ENCODE measurements at places on chromosomes 12 and 14. TPM values are rescaled to one million over a fixed set of nuclear protein-coding genes. Genes with fewer than 3 reads are reported as not detected.

Gene ASB2
- not detected for total RNA-seq

DNA sequence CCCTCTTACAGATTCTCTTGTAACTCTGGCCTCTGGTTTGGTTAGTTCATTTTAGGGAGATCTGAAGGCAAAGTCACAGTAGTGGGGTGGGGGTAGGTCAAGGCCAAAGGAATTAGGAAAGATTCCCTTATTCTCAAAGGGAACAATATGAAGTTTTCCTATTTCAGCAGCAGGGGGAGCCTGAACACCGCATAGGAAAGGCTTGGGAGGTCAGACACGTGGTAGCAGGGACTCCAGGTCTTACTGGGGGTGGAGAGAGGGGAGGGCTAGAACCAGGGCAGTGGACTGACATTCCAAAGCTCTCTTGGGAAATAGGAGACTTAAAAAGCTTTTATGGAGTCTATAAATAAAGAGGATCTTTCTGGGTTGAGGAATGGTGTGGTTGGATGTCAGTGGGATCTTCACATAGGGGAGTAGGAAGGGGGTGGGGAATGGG lies 1.3 kb downstream of the ZC3H10 start:
- peaks cover 43% of the 10 kb centered on the region for H3K4me1 ChIP-seq
- peak overlapping the region; percentile 95 for H3K4me3 ChIP-seq
- peaks cover 19% of the 10 kb centered on the region for H3K27me3 ChIP-seq
- H3K36me3 ChIP-seq = peaks cover 26% of the 10 kb centered on the region
- DNase-seq = peak; percentile 90

GRCh38 chr12:109764123-109764522 lies 50.5 kb downstream of the FAM222A start:
- DNase-seq = no peak
- H3K4me3 ChIP-seq = no peak overlapping the region
- no peaks in the 10 kb centered on the region for H3K4me1 ChIP-seq

DNA sequence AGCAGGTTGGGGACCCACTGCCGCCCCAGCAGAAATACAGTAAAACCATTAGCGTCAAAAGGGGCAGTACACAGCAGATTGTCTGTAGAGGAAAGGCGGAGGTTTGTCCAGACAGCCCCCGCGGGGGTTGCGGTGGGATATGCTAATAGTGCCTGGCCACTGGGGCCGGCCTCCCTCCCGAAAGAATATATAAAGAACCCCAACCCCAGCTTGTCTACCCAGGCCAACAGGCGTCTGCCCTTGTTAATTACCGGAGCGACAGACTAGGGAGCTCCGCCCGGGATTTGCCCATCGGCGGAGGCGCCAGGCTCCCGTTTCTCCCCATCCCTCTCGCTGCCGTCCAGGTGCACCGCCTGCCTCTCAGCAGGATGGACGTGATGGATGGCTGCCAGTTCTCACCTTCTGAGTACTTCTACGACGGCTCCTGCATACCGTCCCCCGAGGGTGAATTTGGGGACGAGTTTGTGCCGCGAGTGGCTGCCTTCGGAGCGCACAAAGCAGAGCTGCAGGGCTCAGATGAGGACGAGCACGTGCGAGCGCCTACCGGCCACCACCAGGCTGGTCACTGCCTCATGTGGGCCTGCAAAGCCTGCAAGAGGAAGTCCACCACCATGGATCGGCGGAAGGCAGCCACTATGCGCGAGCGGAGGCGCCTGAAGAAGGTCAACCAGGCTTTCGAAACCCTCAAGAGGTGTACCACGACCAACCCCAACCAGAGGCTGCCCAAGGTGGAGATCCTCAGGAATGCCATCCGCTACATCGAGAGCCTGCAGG lies at the start of gene MYF5:
Gene MYF5, plus strand, starts transcription at position 217 of the 774 bp plus-strand sequence. Its CDS starts 152 bp downstream, at position 369.
- no peak within 1 kb of the TSS for H3K27ac ChIP-seq
- peaks cover 7% of the 10 kb centered on the region for H3K27me3 ChIP-seq
- no peak for DNase-seq
- H3K4me3 ChIP-seq = no peak within 1 kb of the TSS
- H3K4me1 ChIP-seq = peaks cover 10% of the 10 kb centered on the region

DNA sequence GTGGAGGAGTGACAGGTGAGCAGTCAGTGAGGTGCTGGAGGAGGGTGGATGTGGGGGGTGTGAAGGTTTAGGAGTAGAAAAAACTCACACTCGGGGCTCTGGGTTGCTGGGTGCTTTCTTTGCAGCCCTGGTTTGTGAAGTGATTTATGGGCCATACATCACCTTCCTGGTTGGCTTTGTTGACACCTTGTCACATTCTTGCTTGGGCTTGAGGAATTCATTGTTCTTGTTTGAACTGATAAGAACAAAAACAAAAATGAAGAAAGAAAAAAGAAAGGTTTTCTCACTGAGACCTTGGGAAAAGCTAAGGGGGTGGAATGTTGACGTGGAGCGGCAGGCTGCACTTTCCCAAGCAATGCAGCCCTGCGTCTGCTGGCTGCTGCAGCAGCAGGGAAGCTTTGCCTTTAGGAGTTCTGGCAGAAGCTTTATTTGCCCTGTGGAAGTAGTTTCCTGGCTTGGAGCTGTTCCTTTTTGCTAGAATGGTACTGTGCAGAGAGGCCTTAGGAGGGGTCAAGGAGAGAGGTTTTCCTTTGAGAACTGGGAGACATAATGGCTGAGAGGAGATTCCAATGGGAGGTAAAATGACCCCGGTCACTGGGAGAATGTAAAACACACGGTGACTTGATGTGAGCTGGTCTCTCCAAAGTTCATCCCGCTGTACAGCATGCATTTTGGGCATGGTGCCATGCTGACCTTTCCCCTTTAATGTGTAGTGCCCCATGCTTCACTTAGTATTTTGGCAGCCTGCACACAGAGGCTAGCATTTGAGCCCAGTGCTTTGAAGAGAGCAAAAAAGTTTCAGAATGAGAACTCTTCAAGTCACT lies 52.8 kb downstream of the HMGA2 start:
- peak overlapping the region; percentile 86 for H3K27ac ChIP-seq
- H3K4me3 ChIP-seq = peak overlapping the region; percentile 59
- peaks cover 97% of the 10 kb centered on the region for H3K4me1 ChIP-seq
- H3K36me3 ChIP-seq = peaks cover 48% of the 10 kb centered on the region

Gene SLC5A8
- not detected for total RNA-seq

DNA sequence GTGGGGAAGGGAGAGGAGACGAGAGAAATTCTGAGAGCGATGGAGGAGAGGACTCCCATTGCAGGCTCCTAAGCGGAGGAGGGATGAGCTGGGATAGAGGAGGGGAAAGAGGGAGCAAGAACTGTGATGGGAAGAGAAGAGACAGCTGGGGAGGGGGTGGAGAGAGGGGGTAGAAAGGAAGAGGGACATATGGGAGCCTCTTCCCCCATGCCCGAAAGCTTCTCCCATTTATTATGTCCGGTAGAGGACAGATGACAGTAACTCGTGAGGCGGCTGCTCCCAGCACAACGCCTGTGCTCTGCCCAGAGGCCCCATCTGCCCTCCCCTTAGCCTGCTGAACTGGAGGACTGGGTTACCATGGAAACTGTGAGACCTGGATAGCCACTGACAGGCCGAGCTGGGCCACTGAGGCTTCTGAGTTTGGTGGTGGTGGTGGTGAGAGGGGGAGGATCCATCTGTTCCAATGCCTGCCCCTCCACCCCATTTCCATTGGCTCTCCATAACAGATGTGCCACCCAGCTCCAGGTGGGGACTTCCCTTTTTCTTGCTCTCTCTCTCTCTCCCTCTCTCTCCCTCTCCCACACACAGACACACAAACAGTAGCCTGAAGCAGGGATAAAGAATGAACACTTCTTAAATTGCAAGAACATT lies 8.3 kb downstream of the CPNE6 start:
- no peak overlapping the region for H3K4me3 ChIP-seq
- H3K27me3 ChIP-seq = peaks cover 37% of the 10 kb centered on the region
- H3K27ac ChIP-seq = no peak overlapping the region
- H3K36me3 ChIP-seq = no peaks in the 10 kb centered on the region

GRCh38 chr12:96514328-96514727 lies 25.0 kb downstream of the CFAP54 start:
- H3K4me3 ChIP-seq = no peak overlapping the region
- H3K27me3 ChIP-seq = peaks cover 3% of the 10 kb centered on the region
- DNase-seq = no peak
- no peak overlapping the region for H3K27ac ChIP-seq

Gene HVCN1
- total RNA-seq = not detected

DNA sequence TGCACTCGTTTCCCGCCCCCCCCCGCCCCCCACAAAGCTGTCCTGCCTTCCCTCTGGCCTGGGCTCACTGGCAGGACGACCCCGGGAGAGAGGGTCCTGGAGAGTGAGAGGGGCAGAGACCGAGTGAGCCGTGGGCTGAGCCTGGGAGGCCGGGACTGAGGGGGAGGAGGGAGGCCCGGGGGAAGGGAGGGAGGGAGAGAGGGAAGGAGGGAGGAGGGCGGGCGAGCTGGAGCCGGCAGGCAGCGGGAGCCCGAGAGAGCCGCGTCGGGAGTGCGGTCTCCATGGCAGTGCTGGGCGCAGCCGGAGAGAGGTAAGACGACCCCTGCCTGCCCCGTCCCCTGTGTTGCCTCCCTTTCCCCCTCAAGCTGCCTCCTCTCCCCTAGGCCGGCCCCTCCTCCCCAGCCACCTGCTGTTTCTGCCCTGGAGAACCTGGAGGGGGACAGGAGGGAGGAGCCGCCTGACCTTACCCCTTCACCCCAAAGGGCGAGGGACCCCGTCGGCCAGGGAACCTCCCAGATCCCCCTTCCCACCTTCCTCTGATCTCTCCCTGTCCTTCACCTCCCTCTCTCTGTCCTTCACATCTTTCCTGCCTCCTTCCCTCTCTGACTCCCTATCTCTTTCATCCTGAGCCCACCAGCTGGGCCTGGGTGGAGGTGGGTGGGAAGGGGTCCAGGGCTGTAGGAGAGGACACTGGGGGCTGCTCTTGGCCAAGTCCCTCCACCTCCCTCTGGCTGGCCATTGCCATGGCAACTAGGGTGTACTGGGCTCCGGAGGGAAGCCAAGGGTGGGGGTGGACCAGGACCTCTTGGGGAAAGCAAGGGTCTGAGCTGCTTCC lies at the start of gene GPR162:
Gene GPR162, plus strand, starts transcription at position 231 of the 835 bp plus-strand sequence. CDS start 2,078 bp downstream, outside the sequence.
- H3K27ac ChIP-seq = peak within 1 kb of the TSS; percentile 19
- H3K36me3 ChIP-seq = peaks cover 8% of the 10 kb centered on the region
- H3K27me3 ChIP-seq = peaks cover 45% of the 10 kb centered on the region

Measured in HFFc6 (cell line).